ENCODE measurements at places on chromosomes 3 and 15.

DNA sequence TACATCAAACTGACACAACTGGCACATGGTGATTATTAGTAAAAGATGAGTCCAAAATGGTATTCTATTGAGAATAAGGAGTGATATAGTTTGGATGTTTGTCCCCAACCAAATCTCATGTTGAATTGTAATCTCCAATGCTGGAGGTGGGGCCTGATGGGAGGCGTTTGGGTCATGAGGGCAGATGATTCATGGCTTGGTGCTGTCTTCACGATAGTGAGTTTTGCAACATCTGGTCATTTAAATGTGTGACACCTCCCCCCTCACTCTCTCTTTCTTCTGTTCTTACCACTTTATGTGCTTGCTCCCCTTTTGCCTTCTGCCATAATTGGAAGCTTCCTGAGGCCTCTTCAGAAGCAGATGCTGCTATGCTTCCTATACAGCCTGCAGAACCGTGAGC lies 90.6 kb downstream of the RSL24D1 start:
- DNase-seq = no peak

DNA sequence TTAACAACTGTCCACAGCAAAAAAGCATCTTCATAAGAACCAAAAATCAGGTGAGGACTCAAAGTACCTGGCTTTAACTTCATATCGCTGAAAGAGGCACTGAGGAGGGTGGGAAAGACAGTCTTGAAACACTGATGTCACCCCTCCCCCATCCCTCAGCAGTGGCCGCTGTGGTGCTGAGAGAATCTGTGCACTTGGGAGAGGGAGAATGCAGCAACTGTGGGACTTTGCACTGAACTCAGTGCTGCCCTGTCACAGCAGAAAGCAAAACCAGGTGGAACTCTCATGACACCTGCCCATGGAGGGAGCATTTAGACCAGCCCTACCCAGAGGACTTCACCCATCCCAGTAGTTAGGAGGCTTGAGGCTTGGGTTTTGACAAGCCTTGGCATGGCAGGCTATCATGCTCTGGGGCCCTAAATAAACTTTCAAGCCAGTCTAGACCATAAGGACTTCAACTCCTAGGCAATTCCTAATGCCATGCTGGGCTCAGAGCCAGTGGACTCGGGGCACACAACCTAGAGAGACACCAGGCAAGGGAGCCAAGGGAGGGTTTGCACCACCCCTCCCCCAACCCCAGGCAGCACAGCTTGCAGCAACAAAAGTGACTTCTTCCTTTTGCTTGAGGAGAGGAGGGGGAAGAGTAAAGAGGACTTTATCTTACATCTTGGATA lies 6.1 kb upstream of the ZSCAN2 start:
- DNase-seq = no peak

DNA sequence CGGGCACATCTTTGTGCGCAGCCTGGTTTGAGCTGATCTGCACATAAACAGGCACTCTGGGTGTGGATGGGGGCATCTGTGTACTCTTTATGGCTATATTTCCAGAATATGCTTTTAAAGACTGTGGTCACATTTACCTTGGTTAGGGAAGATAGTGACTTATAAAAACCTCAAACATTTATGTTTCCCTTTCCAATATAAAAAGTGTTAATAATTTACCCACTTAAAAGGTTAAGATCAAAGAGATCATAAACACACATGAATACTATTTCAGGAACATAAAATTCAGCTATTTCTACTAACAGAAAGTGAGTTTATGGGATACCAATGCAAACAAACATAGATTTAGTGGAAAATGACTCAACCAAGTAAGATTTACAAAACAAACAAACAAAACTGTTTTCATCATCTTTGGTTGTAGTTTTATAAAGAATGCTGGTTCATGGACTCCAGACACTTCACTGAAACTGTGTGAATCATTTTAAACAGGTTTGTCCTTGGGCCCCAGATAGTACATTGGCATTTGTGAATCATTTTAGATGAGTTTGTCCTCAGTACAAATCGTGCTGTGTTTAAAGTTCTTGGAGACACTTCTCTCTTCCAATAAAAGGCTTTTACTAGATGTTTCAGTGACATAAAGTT lies 253.5 kb upstream of the CTDSPL start:
- DNase-seq = no peak

DNA sequence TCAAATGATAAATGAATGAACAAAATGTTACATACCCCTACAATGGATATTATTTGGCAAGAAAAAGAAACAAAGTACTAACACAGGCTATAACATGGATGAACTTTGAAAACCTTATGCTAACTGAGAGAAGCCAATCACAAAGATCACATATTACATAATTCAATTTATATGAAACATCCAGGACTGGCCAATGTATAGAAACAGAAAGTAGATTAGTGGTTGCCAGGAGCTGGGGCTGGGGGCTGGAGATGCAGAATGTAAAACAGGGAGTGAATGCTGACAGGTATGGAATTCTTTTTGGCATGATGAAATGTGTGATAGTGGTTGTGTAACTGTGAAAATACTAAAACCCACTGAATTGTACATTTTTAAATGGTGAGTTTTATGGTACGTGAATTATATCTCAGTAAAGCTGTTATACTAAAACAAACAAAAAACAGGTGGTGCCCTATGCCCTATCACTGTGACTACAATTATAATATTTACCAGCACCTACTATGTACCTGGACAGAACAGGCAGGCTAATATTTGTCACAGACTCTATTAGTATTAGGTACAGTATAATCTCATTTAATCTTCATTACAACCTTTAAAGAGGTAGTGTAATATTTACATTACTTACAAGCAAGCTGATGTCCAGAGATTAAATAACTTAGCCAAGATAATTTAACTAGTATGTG lies 90.0 kb downstream of the ETFA start:
- DNase-seq = no peak

Data from KG1 (cell line).